ENCODE measurements at places on chromosomes 4 and X. TPM values are rescaled to one million over a fixed set of nuclear protein-coding genes. Genes with fewer than 3 reads are reported as not detected.

DNA sequence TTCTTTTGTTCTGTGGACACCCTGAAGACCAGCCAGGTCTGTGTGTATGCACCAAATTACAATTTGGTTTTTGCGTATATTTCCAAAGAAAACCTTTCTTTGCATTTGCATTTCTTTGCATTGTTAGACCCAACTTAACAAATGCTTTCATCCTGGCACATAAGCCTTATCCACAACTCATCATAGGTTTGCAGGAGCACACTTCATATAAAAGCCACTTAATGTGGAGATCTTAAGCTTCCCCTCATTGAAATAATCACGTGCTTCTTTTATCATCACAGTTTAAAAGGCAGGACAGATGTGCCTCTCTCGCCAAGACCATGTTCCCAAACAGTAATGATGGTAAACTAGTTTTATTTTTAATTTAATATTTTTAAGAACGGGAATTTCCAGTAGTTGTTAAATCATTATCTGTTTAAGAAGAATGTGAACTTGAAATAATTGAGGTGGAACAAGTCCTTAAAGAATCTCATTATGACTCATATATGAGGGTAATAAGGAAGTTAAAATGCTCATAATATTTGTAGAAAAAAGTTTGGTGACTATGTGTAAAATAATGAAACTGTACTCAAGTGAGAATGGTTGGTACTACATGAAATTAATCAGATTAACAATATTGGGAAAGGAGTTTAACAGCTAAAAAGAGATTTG, 65.5 kb downstream of the GLRA3 start:
- no peak for DNase-seq

GRCh38 chr4:85720735-85721134, 245.8 kb downstream of the ARHGAP24 start:
- DNase-seq, result no peak

DNA sequence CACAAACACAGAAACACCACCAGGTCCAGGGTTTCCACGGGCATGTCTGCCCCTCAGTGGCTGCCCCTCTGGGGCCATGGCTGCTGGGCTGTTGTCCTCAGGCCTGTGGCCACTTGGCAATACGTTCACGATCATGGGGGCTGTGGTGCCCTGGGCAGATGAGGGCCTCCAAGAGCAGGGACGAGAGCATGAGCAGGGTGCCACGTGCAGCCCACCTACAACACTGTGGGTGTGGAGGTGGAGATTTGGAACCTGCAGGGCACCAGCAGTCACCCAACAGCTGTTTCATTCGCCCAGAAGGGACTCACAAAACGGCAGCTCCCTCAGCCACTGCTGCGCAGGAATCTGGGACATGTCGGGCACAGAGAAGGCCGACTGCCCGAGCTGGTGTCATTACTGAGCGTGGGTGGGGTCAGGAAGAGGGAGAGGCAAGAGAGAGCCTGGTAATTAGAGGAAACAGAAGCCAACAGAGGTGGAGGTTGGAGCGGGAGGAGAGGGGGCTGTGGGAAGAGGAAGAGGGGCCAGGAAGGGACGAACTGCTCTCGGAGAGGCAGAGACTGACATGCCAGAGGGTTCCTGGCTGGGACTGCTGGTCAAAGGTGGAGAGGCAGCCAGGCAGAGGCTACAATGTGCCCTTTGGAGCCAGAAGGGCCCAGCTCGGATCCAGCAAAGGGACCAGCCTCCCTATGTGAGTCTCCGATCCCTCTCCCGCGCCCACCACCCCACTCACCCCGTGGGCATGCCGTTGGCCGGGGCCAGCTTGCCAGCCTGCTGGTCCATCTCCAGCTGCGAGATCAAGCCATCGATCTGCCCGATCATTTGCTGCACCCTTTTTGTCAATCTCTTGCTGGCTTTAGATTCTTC, 23.1 kb downstream of the FGFR3 start:
- no peak for DNase-seq

DNA sequence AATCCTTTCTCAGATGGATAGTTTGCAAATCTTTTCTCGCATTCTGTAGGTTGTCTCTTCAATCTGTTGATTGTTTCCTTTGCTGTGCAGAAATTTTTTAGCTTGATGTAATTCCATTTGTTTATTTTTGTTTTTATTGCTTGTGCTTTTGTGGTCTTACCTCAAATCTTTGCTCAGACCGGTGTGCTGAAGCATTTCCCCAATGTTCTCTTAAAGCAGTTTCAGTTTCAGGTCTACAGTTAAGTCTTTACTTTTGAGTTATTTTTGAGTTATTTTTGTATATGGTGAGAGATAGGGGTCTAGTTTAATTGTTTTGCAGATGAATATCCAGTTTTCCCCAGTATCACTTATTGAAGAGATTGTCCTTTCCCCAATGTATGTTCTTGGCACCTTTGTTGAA, 18.2 kb upstream of the SLC25A14 start:
- DNase-seq, result no peak

- DNase-seq, result no peak
Observed at GRCh38 chrX:109774706-109775105, 41.6 kb upstream of the ACSL4 start.

DNA sequence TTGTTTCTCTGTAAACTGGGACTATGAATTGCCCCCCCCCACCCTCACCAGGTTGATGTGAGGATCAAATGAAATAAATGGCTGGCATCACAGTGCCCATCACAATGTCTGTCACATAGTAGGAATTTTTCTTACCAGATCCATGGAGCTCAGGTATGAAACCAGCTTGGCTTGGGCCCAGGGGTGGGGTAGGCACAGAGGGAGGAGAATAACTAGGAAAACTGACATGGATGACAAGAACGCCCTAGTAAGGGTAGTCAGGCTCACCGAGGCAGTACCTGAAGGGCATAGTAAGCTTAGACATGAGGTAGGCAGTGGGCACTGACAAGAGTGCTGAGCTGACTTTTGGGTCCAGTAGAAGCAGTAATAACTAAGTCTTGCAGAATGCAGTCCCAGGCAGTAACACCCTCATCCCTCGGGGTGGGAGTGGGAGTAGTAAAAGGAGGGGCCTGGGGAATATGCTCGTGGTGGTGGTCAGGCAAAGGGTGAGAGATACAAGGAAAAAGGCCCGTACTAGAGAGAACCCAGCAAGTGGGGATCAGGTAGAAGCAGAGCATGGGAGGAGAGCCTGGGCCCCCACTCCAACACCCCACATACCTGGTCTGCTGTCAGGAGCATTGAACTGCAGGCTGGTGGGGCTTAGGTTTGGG, 155.9 kb upstream of the PJA1 start:
- DNase-seq, result no peak

- DNase-seq, result no peak
Observed at GRCh38 chr4:171524903-171525302, 288.3 kb upstream of the GALNTL6 start.

DNA sequence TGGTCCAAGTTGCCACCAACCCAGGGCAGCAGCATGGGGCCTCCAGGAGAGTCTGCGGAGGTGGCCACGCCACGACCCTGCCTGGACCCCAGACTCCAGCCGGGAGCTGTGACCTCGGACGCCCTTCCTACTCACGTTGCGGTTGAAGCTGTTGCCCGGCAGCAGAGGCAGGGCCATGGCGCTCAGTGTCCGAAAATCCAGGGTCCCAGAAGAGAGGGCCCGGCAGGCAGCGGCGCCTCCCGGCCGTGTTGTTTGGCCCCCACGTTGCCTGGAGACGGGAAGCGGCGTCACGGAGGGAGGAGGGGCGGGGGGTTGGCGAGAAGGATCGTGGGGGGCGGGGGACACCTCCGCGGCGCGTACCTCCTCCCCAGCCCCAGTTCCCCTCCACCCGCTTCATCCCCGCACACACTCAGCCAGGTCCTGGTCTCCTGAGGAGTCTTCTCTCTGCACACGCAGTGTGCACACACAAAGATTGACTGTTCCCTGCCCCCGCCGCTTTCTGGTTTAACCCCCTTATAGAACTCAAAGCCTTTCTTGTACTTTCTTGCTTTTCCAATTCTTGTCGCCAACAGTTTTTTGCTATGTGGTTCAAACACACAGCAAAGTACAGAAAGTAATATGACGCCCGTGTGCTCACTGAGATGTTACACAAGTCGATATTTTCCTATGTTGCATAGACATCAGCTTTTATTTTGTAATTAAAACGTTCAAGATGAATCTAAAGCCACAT, at the start of gene EFHC2:
Gene EFHC2 (minus strand): TSS at position 261 of the 730 bp plus-strand sequence. CDS start 84 bp downstream, at position 177.
- peak; percentile 43 for DNase-seq

DNA sequence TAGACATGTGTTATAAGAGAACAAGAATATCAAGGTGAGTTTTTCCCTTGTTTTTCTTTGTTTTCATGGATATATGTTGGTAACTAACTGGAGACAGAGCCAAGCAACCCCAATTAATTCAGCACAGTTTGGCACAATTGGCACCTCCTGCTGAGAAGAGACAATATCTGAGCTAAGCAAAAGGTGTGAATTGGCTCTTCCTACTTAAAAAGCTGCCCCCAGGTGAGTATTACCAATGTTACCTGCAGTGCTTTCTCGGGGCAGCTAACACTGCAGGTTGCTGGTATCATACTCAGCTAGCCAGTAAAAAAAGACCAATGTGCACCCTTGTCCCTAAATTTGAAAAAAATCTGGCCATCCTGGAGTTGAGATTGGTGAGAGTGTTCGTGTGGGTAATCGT, 871.2 kb upstream of the TENM3 start:
- DNase-seq, result no peak

DNA sequence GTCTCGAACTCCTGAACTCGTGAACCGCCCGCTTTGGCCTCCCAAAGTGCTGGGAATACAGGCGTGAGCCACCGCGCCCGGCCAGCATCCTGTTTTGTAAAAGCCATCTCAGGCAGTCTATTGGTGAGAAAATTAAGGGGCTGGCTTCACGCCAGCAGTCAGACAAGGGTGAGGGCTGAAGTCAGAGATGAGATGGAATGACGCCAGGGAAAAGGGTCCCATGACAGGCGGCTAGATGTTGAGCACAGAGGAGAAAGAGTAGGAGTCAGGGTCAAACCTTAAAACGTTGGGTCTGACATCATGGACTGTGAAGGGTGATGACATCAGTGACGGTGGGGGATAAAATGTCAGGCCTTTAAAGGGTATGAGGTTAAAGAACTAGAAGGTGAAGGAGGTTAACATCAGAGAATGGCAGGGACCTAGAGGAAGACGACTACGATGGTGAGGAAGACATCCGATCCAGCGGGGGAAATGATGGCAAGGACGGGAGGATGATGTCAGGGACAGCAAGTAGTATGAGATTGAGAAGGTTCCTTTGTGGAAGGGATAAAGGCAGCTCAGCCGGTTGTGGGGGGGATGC, 504 bp upstream of the RBM3 start:
- no peak for DNase-seq

GRCh38 chrX:95628796-95629195, 1055.8 kb upstream of the DIAPH2 start:
- DNase-seq, result no peak

DNA sequence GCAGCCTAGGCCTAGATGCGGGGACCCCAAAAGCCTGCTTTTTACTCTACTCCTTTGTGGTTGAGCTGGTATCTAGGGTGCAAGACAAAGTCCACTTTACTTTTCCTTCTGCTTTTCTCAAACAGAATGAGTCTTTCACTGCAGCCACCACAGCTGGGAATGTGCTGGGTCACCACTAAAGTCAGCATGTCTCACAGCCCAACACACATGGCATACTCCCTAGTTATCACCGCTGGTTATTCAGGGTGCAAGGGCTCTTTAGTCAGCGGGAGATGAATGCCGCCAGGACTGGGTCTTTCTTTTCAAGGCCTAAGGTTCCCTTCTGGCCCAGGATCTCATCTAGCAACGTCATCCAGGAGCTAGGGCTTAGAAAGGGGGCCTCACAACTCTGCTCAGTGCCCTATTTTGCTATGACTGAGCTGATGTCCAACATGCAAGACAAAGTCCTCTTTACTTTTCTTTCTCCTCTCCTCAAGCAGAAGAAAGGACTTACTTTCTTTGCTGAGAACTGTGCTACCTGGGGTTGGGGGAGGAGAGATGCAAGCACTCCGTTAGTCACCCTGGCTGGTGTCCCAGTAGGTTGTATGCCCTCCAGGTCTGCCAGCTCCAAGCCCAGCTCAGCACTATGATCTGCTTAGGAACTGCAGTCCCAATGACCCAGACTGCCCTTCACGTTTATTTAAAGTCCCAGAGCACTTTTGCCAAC, 22.9 kb upstream of the STPG2 start:
- DNase-seq, result no peak

DNA sequence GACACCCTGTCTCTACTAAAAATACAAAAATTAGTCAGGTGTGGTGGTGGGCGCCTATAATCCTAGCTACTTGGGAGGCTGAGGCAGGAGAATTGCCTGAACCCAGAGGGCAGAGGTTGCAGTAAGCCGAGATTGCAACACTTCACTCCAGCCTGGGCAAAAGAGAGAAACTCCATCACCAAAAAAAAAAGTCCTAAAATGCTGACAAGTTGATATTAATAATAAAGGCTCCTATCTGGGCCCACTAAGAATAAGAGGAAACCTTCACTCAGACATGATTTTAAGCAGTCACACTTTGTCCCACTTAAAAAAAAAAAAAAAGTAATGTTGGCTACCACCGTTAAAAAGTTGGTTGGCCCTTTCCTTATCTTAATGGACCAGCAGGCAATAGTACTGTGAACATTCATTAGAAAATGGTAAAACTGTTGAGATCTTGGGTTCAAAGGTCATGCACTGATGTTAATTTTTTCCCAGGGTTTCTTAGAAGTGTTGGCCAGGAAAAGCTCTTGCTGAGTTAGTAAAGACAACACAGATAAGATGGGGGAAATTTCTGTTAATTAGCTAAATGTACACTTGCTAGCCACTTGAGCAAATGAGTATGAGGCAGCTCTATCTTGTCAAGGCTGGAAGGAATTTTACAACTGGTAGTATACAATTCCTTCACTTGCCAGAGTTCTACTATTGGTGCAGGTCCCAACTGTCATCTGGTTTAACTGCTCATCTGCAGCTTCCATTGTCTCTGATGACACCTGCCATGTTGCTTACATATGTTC, 43.6 kb upstream of the BMP2K start:
- no peak for DNase-seq

The KCNE5 gene
- total RNA-seq, result 0.26 TPM

The ASB12 gene
- total RNA-seq, result not detected

The GC gene
- not detected for total RNA-seq
